ENCODE measurements at places on chromosomes 2 and 18.

- no peak for DNase-seq
These were observed 696.9 kb upstream of the GYPC start for GRCh38 chr2:125959047-125959446.

DNA sequence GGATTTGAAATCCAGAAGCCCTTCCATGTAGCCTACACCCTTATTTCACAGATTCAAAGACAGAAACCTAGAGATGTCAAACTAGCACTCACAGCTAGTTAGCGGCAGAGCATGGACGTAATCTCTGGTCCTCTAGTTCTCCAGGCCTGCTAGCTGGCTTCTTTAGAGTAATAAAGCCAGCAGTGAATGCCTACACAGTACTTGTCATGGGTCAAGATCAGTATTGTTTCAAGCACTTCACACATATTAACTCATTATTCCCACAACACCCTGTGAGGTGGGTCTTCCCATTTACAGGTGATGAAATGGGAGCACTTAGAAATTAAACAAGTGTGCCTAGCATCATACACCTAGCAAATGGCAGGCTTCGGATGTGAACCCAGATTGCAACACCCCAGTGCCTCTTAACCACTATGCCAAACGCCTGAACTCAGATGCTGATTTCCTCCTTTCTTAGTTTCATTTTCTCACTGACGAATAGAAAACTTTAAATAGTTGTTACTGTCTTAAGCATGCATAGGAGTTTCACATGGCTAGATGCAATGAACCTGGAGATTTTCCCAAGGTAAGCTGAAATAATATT, 14.5 kb upstream of the ZBTB14 start:
- DNase-seq, result no peak

DNA sequence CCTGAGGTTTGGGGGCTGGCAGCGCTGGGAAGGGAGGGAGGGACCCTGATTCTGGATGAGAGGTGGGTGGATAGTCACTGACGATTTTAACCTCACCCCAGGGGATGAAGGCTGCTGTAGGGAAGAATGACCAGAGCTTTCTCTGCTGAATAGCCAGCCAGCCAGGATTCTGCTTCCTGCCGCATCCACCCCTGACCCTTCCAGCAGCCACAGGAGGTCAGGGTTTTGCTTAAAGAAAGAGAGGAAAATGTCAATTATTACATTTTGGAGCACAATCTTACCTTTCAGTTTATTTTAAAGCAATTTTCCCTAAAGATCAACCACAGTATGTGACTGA, 217.7 kb downstream of the GBX2 start:
- no peak for DNase-seq

GRCh38 chr2:81551040-81551634, 1246.6 kb upstream of the LRRTM1 start:
- DNase-seq, result no peak

GRCh38 chr2:189685540-189686229, 11.2 kb downstream of the ANKAR start:
- no peak for DNase-seq

DNA sequence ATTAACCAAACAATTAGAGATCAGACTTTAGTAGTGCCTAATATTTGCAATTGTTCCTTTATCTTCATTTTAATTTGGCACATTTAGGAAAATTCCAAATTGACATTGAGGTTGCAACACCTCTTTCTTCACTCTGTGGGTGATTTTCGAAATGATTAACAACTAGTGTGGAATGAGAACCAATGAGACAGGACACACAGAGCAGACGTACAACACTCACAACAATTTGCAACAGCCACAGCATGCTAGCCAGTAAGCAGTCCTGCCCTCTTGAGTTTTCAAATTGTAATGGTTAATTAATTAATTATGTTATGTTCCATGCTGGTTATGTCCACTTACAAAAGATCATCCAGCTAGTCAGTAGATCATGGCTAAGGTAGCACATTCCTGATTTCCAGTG, 339.3 kb downstream of the LRP1B start:
- DNase-seq, result no peak

DNA sequence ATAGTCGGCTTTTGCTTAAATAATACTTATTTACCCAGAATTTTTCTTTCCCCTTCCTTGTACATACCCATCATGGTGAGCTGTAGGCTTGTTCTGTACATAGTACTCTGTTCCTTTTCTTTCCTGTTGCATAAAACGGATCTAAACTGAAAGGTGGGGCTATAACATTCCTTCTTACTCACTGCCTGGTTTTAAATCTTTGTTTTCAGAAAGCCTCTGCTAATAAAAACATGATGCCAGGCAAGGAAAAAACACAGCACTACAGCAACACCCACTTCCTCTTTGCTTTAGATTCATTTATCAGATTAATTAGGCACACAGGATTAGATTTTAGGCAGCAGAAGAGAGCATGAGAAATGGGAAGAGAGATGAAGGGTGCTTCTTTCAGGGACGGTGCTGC, 19.6 kb upstream of the STON1 start:
- no peak for DNase-seq

DNA sequence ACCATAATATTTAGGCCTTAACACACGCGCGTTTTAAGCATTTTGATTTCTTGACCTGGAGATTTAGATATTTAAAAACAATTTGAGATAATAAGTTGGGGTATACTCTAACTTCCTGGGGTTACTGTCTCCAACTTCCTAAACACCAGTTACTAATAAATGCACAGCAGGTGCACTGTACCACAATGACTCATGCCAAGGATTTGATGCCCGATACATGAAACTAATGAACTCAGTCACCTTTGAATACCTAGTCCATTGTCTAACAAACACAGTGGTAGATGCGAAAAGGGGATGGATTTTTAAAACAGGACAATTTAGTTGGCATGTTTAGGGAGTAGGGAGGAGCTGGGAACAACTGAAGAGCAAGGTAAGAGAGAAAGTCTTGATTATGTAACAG, 21.2 kb downstream of the CABYR start:
- no peak for DNase-seq

DNA sequence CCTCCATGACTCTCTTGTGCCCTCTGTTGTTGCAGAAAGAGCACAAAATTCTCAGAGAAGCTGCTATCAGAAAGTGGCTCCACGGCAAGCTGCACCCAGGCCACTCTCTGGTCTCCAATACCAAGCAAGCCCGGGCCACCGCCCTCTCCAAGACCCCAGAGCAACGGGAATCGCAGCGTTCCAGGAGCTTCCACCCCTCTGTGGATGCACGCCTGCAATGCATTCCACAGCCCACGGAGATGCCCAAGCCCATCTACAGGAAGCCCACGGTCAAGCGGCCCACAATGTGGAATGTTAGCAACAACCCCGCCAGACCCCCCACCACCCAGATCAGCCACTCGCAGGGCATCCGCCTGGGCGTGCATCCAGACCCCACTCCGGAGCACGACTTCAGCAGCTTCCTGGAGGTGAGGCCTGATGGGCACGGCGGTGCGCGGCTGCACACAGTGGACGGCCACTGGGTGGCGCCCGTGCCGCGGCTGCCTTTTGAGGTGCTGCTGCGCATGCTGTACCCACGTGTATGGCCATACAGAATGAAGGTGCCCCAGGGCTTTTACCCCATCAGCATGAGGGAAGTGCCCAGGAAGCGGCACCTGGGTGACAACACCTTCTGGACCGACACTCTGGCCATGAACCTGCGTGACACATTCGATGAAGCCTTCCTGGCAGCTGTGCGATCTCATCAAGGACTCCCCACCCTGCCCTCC, 6.3 kb downstream of the ANKRD53 start:
- peak; percentile 64 for DNase-seq

- DNase-seq, result no peak
These were observed 11.1 kb upstream of the MYL12A start for GRCh38 chr18:3236470-3236869.

DNA sequence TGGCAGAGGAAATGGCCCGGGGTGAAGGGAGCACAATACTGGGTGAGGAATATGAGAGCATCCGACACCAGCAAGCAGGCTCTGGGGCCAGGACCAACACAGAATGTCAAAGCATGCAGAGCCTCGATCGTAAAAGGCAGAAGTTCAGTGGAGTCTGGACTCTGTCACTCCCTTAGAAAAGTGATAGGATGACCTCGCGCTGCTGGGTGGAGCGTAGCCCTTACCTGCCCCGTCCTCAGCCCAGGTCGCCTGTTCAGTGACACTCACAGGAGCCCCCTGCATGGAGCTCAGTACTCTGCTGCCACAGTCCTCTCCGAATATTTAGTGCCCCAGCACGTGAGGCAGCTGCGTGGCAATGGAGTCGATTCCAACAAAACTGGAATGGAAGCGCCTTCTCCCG, 236.7 kb upstream of the MYT1L start:
- DNase-seq, result no peak

DNA sequence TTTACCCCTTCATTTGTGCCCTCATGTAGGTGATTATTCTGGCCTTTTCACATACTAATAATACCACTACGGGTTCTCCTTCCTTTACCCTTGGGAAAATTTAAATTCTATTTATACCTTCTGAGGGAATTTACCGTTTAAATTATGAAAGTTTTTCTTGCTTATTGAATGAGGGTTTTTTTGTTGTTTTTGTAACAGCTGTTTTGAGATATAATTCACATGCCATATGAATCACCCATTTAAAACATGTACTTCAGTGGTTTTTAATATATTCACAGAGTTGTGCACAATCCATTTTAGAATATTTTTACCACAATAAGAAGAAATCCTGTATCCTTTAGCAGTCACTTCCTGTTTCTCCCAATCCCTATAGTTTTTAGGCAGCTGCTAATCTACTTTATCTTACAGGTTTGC, 54.7 kb downstream of the EML4 start:
- no peak for DNase-seq

DNA sequence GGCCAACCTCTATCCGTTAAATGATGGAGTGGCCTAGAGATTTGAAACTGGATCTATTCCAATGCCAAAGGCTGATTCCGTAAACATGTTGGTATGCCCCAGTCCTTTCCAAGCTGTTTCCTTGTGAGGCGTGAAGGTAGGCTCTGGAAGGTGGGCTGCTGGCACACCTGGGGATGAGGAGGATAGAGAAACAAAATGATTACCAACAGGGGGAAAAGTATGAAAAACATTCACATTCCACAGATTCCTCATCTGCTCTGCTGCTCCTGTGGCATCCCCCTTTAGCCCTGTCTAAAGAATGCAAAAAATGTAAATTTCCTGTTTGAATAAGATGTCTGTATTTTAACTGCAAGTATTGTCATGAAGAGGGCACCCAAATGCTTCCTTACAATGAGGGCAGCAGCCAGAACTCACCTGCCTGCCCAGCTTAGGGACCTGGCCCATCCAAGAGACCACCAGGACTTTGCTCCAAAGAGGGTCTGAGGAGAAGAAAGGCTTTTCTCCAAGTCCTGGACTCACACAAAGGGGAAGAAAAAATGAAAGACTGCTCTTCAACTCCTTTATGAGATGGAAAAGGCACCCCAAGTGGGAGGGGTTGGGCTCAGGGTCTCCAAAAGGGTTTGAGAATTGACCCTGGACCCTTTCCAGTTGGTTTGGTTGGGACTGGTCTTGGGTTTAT, 132.3 kb upstream of the PELI1 start:
- no peak for DNase-seq
